ENCODE measurements at places on chromosomes 3 and 15.

GRCh38 chr3:161026612-161027510 lies 78.3 kb downstream of the B3GALNT1 start:
- no peak for DNase-seq

- no peak for DNase-seq
Observed at GRCh38 chr3:51703068-51703760, 3.7 kb upstream of the GRM2 start.

DNA sequence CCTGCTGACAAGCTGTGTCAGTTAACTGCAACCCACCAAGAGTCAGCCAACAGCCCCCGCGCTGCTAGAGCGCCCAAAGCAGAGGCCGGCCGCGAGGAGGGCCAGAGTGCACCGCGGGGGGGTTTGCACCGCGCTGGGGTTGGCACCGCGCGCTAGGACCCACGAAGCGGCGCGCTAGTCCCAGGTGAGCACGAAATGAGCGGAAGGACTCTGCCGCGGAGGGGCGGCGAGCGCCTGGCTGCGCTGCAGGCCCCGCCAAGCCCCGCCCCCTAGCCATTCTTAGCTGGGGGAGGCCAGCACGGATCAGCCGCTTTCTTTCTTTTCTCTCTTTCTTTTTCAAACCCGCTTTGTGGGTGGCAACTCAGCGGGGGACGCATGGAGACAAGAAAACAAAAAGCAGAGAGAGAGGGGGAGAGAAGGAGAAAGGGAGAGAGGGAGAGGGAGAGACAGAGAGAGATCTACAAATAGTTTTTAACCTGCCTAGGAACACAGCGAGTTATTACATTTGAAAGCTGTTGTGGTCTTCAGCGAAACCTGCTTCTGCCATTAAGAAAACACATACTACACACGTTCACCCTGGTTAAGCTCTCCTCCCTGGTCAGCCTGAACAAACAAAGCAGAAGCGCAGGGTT lies 6.9 kb upstream of the FOXB1 start:
- no peak for DNase-seq

DNA sequence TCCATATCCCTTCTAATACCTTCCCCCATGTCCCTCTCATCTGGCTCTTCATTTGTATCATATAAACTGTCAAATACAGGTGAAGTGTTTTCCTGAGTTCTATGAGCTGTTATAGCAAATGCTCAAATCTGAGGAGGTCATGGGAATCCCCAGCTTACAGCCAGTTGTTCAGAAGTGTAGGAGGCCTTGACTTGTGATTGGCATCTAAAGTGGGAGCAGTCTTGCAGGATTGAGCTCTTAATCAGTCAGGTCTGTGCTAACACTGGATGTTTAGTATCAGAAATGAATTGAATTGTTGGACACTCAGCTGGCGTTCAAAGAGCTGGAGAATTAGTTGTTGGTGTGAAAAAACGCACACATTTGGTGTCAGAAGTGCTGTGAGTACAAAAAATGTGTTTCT lies 65.0 kb downstream of the IFT57 start:
- DNase-seq, result peak; percentile 67

DNA sequence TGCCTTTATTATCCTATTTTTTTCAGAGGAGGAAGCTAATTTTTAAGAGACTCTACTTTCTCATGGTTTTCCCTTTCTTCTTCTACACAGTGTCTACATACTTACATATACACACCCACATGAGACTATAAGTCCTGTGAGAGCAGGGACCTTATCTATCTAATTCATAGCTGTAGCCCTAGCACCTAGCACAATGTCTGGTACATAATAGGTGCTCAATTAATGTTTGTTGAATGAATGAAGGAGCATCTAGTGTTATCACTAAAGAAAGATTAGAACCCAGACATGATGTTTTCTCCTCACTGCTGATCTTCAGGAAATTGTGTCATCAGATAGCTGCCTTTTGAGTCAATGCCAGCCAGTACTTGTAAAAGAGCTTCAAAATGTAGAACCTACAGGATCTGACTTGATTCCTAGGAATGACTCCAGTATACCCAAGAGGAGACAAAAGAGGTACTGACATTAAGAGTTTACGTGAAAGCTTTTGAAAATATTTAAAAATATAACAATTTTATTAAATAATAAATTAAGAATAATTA lies 2.5 kb downstream of the SCG5 start:
- DNase-seq, result no peak

DNA sequence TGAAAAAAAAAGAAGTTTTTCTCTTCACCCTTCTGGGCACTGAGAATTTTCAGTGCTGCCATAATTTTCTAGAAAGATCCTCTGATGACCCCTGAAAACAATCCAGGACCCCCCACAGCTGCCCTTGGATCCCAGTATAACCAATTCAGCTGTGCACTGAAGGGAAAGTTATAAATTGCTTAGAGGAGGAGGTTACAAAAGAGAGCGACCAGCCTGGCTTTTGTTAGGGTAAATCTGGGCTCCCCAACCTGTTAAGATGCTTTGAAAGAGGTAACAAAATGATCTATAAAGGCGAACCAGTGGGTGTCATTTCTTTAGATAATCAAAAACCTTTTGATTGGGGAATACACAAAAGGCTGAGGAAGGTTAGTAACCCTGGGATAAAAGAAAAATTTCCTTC lies 407.9 kb upstream of the ATP11B start:
- DNase-seq, result no peak

DNA sequence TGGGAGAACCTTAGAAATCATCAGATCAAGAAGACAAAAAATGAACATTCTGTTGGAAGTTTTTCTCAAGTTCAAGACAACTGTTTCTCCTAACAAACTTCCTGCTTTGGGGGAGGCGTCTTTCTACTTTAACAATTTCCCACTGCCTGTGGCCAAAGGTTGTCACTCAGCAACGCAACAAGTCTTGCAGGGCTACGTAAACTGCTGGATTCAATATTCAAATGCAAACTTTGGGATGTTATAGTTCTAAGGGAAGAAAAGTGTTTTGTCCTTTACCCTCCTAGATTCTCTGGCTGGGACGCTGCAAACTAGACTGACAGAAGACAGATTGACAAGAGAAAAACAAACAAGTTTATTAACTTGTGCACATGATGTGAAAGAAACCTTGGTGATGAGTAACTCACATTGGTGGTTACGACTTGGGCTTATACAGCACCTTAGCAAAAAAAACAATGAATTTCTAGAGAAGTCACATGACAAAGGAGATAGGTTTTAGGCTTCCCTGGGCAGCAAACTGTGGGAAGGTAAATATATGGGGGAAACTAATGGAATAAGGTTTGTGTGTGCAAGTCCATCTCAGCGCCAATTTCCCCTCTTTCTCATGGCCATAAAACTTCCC lies 34.0 kb upstream of the ARPIN start:
- no peak for DNase-seq

- DNase-seq, result no peak
Observed at GRCh38 chr3:138418601-138419206, 15.7 kb upstream of the ESYT3 start.

- no peak for DNase-seq
Observed at GRCh38 chr15:80615783-80616391, 79.2 kb upstream of the ABHD17C start.

- DNase-seq, result peak; percentile 99
Observed at GRCh38 chr15:78437762-78438618, at the start of gene IREB2. Gene IREB2, plus strand, starts transcription at chr15:78438216. Its CDS starts 122 bp downstream, at chr15:78438338.

GRCh38 chr3:40310705-40311104 lies 1.2 kb downstream of the EIF1B start:
- DNase-seq, result no peak

- no peak for DNase-seq
Observed at GRCh38 chr3:173397161-173398110, at the start of gene NLGN1. Gene NLGN1, plus strand, starts transcription at chr3:173397744.

- DNase-seq, result no peak
Observed at GRCh38 chr3:99366663-99367429, 271.5 kb upstream of the COL8A1 start.

DNA sequence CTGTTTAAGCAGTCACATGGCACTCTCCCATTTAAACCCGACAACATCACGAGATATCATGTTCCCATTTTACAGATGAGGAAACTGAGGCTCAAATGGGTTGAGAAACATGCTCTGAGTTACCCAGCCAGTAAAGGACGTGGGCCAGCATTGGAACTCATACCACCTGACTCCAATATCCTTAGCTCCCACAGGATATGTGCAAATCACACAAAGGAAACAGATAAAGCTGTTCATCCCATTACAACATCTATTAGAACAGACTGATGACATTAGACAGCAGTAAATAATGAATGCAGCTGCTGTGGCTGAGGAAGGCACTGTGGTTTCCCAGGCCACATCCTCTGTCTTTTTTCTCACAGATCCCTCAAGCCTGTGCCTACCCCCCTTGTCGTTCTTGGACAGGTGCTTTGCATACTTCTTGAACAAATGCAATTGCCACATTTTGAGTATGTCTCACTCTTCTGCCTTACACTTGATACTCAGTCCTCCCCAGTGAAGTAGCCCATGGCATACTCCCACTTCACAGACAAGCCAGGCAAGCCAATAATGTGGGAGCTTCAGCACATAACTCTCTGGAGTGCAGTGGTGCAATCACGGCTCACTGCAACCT lies 17.7 kb downstream of the FRMD4B start:
- no peak for DNase-seq

DNA sequence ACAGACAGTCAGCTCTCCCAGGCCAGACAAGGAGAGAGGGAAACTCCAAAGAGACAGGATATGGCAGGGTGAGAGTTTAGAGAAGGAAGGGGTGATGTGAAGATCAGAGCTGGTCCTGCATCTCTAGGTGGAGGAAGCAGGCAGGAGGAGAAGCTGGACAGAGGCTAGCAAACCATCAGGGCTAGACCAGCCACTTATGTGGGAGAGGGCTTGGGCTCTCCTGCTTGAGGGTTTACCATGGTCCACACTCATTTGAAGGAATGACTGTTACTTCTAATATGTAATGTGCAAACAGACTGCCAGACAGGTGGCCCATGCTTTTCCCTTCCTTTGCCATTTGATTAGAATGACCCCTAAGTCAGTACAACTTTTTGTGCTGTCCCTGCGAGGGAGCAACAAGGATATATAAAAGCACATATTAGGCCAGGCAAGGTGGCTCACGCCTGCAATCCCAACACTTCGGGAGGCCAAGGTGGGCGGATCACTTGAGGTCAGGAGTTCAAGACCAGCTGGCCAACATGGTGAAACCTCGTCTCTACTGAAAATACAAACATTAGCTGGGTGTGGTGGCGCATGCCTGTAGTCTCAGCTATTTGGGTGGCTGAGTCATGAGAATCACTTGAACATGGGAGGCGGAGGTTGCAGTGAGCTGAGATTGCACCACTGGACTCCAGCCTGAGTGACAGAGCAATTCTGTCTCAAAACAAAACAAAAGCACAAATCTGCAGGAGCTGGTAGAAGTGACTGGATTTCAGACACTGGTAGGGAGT lies 41.0 kb upstream of the MANF start:
- DNase-seq, result peak; percentile 45
